ENCODE measurements at places on chromosomes 13 and 19.

DNA sequence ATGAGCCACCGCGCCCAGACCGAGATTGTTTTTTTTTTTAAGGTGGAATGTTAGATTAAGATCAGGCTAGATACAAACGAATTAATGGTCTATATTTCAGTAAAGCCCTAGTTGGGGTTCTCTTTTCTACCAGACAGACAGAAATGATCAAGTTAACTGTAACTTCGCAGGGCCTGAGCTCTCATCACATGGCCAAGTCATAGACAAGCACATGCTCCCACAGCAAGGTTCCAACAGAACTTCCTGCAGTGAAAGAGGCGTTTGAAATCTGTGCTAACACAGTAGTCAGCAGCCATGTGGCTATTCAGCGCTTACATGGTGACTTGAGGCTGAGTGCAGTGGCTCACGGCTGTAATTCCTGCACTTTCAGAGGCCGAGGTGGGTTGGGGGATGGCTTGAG lies 34.7 kb upstream of the SEMA6B start:
- no peak for DNase-seq
- H3K4me1 ChIP-seq, result peaks cover 18% of the 10 kb centered on the region
- peaks cover 19% of the 10 kb centered on the region for H3K27me3 ChIP-seq
- H3K4me3 ChIP-seq, result no peak overlapping the region
- no peaks in the 10 kb centered on the region for H3K36me3 ChIP-seq

GRCh38 chr19:10045371-10045770 lies 32.1 kb downstream of the RDH8 start:
- H3K27me3 ChIP-seq, result no peaks in the 10 kb centered on the region
- no peak overlapping the region for H3K27ac ChIP-seq
- H3K4me1 ChIP-seq, result no peaks in the 10 kb centered on the region
- DNase-seq, result no peak
- H3K4me3 ChIP-seq, result no peak overlapping the region

GRCh38 chr13:39317291-39317690 lies 279.0 kb downstream of the NHLRC3 start:
- no peaks in the 10 kb centered on the region for H3K36me3 ChIP-seq
- H3K4me3 ChIP-seq, result no peak overlapping the region
- H3K27me3 ChIP-seq, result no peaks in the 10 kb centered on the region
- DNase-seq, result no peak
- no peak overlapping the region for H3K27ac ChIP-seq
- H3K4me1 ChIP-seq, result no peaks in the 10 kb centered on the region

- no peak for DNase-seq
- H3K4me3 ChIP-seq, result no peak overlapping the region
- peaks cover 6% of the 10 kb centered on the region for H3K4me1 ChIP-seq
- H3K27me3 ChIP-seq, result no peaks in the 10 kb centered on the region
These were observed 151.7 kb downstream of the DLEU7 start for GRCh38 chr13:50691681-50692263.

All from spinal cord (tissue), 10 donors.